ENCODE measurements at places on chromosomes 7 and 10.

GRCh38 chr10:25614652-25615051 is 319.4 kb upstream of the MYO3A start:
- no peak for DNase-seq

GRCh38 chr7:131355917-131356777 is 28.5 kb downstream of the MKLN1 start:
- DNase-seq: no peak

- no peak for DNase-seq
Observed at GRCh38 chr7:55065079-55065478, 46.3 kb downstream of the EGFR start.

- DNase-seq: no peak
Observed at GRCh38 chr10:9733766-9734165, 1283.9 kb upstream of the CELF2 start.

- no peak for DNase-seq
Observed at GRCh38 chr7:100682991-100683658, 9.6 kb downstream of the GNB2 start.

- DNase-seq: no peak
Observed at GRCh38 chr10:10589540-10590303, 427.9 kb upstream of the CELF2 start.

GRCh38 chr7:22665923-22666322 is 61.1 kb upstream of the IL6 start:
- DNase-seq: no peak

GRCh38 chr10:31426401-31426800 is 107.4 kb downstream of the ZEB1 start:
- no peak for DNase-seq

DNA sequence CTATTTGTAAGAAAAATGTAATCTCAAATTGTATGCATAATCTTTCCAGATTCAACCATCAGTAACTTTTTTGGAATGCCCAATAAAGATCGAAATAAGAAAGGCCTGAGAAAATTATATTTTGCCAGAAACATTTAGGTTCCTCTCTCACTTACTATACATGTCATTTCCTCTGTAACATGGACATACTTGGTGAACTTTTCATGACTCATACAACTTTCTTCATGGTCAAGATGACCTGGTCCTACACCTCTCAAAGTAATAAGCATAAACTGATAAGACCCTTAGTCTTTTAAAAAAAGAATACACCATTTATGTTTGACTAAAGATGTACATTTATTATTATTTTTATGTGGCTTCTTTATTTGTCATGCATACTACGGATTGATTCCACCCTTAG is 125.3 kb downstream of the REEP3 start:
- no peak for DNase-seq

GRCh38 chr7:151868396-151869108 is 8.4 kb downstream of the PRKAG2 start:
- no peak for DNase-seq

GRCh38 chr10:48377751-48378530 is 71.5 kb downstream of the MAPK8 start:
- no peak for DNase-seq

GRCh38 chr7:157464111-157464970 is 127.5 kb downstream of the DNAJB6 start:
- DNase-seq: no peak

DNA sequence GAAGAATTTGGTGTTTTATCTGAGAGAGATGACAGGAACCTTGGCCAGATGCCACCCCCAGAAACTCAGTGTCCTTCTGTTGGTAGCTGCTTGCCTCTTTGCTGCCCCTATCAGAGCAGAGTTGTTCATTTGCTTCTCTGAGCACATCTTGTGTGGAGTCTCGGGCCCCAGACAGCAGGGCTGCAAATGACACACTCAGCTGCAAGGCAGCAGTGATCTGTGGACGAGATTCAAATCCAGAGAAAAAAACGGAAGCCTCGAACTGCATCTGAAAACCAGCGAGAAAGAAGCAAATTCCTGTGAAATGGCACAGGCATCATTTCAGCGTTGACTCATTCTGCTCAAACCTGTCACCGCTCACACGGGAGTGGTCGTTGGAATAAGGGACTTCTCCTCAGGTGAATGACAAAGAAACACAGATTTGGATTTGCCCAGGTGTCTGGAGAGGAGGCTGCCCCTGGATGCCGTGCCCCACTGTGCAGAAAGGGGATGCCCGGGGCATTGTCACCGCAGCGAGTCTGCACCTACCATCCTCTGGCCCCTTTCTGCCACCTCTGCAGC is 144.7 kb downstream of the PFKFB3 start:
- peak; percentile 32 for DNase-seq

GRCh38 chr10:71031026-71031425 is 142.7 kb upstream of the PCBD1 start:
- no peak for DNase-seq

DNA sequence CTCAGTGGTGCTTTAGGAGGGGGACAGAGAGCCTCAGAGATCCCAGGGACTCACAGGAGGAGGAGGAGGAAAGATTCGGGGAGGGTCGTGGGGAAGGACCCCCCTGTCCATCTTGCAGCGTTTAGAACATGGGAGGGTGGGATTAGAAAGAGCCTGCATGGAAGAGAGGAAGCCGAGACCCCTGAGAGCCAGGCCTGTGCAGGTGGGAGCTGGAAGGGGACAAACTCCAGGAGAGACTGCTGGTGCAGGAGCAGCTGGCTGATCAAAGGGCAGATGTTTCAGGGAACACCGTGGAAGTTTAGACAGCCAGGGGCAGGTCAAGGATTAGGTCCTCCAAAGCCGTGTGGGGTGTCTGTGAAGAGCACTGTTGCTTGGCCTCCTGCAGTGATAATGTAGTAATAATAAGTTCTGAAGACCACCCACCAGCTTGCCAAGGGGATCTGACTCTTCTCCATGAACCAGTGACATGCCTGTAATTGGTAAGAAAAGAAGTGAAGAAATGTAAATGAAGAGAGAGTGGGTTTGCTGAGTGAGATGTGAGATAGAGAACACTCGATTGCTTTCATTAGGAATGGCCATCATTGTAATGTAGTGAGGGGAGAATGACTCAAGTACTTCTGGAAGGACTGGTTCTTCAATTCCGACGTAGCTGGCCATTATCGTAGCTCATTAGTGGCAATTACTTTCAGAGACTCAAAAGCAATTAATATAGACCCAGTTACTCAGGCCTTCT is 425.6 kb downstream of the PAXIP1 start:
- DNase-seq: no peak

- no peak for DNase-seq
Observed at GRCh38 chr10:15344876-15345285, 26.2 kb downstream of the FAM171A1 start.

DNA sequence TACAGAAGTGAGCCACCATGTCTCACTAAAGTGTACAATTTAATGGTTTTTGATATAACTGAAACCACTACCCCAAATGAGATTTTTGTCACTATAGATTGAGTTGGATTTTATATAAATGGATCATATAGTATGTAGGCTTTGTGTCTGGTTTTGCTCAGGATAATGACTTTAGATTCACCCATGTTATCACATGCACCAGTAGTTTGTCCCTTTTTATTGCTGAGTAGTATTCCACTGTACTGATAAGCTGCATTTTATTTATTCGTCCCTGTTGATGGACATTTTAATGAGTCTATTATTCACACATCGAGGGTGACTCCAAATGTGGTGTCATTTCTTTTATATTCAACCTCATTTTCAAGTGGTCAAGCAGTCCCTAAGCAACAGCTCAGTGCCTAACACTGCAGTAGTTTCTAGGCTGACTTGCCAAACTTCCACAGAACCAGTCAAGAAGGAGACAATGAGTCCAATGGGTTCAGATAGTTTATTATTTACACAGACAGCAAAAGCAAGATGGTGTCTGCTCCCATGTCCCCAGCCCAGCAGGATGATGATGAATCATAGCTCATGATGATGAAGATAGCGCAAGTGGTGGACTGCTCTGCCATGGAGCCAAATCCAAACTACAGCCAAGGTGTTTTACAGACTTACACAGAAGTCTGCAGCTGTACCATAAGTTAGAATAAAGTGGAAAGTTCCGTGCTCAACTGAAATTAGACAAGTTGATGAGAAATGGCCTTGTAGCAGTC is 6.6 kb upstream of the FMC1 start:
- no peak for DNase-seq

DNA sequence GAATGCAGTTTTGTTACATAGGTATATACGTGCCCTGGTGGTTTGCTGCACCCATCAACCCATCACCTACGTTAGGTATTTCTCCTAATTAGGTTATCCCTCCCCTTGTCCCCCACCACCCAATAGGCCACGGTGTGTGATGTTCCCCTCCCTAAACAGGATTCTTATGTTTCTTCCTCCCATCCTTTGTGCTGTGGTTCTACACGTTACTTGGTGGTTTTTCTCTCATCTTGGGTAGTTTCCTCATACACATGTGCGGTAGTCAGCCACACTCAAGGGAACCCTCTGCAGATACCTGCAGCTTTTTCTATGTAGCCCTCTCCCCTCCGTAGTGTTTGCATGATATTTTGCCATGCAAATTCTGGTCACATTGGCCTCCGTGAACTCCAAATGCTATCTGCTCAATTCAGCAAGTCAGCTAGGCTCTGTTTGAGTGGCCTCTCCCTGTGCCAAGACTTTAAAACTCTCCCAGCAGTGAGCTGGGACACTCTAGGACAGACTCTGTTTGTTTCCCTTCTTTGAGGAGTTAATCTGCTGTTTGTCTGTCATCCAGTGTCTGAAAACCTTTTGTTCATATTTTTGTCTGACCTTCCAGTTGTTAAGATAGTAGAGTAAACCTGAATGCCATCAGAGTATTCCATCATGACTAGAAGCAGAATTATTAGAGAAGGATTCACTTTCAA is 41.0 kb downstream of the RABGEF1 start:
- DNase-seq: no peak

DNA sequence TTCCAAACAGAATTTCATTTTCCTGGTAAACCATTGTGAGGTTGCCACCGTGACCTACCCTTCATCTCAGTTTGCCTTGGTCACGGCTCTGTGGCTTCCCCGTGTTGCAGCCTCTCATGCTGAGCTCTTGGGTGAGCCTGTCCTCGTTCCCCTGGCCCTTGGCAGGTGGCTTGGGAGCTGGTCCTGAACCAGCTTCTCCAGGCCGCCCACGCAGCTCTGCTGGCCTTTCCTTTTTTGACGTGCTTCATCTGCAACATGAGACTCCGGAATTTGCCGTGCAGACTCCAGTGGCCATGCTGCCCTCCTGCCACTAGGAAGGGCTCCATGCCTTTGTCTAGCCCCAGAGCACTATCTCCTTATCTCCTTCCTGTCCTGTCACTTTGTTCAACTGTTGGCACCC is 93.0 kb upstream of the NPS start:
- no peak for DNase-seq

DNA sequence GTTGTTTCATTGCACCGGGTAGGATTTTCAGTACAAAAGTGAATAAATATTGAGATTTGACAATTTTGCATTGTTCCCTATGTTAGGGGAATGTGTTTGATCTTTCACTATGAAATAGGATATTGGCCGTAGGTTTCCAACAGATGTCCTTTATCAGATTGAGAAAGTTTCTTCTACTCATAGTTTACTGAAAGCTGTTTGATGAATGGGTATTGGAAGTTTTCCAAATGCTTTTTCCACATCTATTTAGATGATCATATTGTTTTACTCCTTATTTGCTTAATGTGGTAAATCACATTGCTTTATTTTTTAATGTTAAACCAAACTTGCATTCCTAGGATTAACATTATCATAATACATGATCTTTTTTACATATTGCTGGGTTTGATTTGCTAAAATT is 177.9 kb upstream of the C7orf33 start:
- DNase-seq: no peak

DNA sequence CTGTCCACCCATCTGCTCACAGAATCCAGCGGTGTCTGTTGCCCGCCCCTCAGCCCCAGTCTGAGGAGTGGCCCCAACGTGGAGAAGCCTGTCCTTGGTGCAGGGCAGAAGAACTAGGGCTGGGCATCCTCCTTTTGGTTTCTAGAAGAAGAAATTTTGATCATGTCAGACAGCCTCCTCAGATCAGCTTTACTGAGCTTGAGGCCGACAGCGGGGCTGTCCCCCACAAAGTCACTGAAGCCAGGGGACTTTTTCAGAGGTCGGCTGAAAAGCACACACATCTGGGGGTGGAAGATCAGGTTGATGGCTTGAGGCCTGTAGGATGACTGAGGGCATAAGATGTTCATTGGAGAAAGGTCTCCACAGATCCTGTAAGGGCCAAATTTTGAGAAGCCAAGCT is 767.9 kb downstream of the GRID1 start:
- no peak for DNase-seq

- no peak for DNase-seq
Observed at GRCh38 chr7:77894574-77895091, 96.1 kb downstream of the PHTF2 start.

DNA sequence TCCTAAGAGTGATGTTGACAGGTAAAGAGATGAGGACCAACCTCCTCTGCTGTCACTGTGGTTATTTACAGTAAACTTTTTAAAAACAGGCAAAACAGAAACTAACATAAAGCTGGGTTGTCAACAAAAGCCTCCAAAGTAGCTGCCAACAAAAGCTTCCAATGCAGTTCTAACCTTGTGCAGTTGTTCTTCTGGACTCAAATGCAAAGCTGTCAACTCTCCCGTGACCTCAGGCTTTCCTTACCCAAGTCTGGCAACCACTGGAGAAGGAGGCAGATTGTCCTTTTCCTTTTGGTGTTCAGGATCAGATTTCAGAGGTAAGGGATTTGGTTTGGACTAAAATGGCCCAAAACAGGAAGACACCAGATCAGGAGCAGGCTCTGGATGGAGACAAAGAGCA is 63.1 kb downstream of the DLG5 start:
- no peak for DNase-seq

GRCh38 chr7:14133752-14134151 is 144.3 kb upstream of the ETV1 start:
- no peak for DNase-seq

- DNase-seq: no peak
Observed at GRCh38 chr10:48508791-48509772, 95.8 kb downstream of the ARHGAP22 start.

DNA sequence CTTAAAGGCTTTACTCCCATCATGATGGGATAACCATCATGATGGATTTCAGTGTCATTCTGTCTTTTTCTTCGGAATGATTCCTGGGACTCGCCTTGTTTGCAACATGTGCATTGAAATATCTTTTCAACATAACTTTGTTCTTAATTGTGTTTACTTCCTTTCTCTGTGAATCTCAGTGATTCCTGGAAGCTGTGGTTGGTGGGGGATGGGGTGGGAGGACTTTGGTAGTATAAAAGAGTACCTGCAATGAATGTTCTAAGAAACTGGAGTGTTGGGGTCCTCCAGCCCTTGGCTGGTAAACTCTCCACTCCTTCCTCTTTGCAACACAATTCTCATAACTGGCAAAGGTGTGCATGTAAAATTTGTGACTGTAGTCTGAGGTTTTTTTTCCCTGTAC is 11.5 kb upstream of the SH2D4B start:
- DNase-seq: no peak

Data from activated T-helper 1 cell treated with Interleukin-2 at 50 U/mL for 16 hours (primary cell).